Activated CD4-positive, alpha-beta T cell treated with anti-CD3 and anti-CD28 coated beads, Interleukin-2, amount 50 U/mL, for 4 hours (primary cell): ENCODE measurements at places on chromosomes 16 and 17.

GRCh38 chr16:10080051-10080772 is 102.0 kb downstream of the GRIN2A start:
- DNase-seq, result no peak

DNA sequence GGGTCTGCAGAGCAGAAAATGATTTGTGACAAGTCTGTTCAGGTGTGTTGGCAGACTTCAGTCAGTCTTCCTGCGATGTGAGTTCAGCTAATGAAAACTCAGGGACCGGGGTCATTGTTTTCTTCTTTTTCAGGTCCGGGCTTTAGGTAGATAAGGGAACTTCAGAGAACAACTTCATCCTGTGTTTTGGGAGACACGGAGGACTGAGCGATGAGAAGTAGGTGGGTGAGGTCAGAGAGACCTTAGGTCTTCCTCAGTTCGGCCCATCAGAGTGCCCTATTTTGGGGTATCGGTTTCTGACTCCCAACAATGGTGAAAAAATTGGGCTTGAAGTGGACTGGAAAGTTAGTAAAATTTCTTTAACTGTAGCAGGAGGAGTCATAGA is 88.9 kb upstream of the ATF7IP2 start:
- no peak for DNase-seq

DNA sequence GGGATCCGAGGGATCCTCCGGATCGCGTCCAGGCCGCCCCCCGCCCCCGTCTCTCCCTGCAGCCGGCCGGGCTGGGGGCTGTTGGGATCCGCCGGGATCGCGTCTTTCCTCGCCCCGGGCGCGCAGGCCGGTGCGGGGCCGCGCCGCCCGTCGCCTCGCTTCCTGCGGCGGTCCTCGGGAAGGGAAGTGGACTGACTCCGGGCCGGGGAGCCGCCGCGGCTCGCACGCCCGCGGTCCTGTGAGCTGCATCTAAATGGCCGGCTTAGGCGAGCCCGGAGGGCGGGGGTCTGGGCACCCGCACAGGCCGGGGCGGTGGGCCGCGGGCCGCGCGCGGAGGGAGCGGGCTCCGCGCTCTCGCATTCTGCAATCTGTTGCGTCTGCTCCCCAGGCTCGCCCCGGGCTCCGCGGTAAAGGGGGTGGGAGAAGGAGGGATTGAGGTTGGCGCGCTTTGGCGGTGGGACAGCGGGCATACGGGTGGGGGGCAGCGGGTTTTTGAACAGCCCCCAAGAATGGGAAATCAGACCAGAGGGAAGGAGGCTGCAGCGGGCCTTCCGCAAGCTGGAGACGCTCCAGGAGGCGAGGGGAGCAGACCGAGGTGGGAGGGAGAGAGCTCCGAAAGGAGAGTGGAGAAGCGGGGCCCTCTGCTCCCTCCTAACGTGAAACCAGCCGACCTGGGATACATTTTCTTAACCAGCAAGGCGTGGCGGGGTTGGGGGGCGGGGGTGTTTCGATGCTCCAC is 2.2 kb downstream of the TMEM132E start:
- DNase-seq, result no peak

DNA sequence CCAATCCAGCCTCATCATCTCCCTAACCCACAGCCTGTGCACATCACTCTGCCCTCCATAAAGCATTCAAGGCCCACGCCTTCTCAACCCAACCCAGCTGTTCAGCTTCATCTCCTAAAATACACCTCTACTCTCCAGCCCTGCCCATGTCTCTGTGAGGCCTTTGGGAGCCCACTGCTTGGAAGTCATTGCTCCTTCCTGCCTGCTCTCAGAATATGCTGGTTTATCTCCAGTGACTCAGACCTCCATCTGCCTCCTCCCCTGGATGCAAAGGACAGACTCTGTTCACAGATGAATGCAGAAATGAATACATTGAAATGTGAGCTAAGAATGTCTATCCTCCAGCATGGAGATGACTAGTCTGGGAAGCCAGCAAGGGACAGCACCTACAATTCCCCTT is 19.0 kb downstream of the KCNG4 start:
- DNase-seq, result no peak

GRCh38 chr17:60159479-60159866 is 9.7 kb downstream of the CA4 start:
- DNase-seq, result no peak

GRCh38 chr17:77882040-77882439 is 76.5 kb upstream of the TNRC6C start:
- no peak for DNase-seq

DNA sequence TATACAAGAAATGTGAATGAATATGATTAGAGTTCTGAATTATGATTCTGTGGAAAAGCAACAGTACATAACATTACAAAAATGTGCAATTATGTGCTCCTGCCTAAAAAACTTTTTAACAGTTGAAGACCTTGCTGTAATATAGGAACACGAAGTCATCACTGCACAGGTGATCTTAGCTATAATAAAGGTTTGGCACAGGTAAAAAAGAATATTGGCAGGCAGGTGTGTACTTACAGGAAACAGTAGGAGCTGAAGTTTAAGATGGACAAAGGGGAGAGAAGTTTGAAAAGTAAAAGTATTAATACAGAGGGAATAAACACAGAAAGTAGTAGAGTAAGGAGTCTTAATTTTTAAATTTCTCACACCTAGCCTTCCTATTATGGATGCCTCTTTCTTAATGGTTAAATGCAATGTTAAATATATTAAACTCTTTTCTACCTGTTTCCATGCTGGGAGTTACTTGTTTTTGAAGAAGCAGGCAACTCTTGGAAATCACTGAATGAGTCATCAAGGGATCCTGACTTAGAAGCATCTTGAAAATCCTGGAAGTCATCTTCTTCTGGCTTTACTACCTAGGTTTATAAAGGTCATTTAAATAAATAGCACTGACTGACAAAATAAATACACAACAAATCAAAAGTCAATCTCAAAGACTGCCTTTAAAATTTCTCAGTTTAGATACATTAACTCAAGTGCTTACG is 40.7 kb downstream of the SYNRG start:
- DNase-seq, result no peak
